Activated naive CD4-positive, alpha-beta T cell treated with anti-CD3 and anti-CD28 coated beads for 36 hours (primary cell): ENCODE measurements at places on chromosomes 11 and 22.

- DNase-seq, result no peak
These were observed 85.8 kb upstream of the RTL6 start for GRCh38 chr22:44583854-44584253.

GRCh38 chr11:129410395-129410960 lies 34.8 kb downstream of the BARX2 start:
- DNase-seq, result peak; percentile 29

DNA sequence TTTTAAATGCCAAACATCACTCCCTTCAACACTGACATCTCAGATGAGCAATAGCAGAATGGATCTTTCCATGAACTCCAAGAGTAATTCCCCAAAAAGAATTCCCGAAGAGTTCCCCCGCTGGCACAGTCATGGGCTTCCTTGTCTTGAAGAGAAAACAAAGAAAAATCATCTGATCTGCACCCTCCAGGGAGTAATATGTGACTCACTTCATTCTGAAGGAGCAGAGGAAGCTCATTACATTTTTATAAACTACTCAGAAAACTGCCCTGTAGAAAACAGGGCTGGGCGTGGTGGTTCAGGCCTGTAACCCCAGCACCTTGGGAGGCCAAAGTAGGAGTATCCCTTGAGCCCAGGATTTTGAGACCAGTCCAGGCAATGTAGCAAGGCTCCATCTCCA lies 35.7 kb downstream of the CELSR1 start:
- DNase-seq, result no peak

GRCh38 chr22:19815093-19815822 lies 39.4 kb downstream of the GNB1L start:
- no peak for DNase-seq

DNA sequence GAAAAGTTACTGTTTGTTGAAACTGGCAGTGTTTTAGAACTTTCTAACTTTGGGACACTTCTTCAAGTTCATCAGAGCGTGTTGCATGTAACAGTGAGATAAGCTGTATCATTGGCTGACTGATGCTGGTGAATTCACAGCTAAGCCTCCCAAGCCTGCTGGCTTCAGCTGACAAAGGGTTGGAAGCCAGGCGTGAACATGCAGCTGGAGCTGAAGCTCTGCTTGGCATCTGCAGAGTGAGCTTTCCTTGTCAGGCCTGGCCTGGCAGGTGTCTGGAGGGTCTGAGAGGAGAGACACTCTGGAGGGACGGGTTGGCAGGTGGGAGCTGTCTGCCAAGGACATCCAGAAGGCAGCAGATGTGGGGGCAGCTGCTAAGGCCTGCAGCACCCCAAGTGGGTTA lies 1.5 kb downstream of the AMPD3 start:
- DNase-seq, result peak; percentile 19

DNA sequence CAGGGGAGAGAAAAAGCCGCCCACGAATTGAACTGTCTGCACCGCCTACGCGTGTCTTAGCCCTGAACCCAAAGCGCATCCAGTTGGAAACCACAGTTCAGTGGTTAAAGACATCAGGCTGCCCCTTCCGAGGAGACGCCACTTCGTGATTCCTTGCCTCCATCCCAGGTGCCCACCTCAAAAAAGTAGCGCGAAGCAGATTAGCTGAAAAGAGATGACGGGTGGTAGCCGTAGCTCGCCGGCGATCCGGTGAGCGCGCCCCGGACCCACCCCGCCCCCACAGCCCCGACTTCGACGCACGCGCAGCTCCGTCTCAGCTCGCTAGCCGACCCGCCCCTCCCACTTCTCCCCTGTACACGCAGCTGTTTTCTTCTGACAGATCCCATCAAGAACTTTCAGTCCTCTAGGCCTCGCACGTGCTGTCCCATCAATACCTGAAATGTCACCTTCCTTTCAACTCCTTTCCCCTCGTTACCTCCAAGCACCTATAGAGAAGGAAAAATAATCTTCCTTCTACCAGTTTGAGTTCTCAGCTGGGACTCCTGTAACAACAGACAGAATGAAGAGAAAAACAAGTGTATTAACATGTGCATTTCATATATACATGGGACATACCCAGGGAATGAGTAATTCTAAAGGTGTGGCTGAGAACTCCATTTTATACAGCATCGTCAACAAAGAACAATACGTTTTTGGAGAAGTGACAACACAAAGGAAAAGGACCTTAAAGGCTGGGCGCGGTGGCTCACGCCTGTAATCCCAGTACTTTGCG lies 49.5 kb downstream of the OR4D9 start:
- DNase-seq, result peak; percentile 90

- DNase-seq, result no peak
These were observed 124.3 kb upstream of the RASSF10 start for GRCh38 chr11:12884751-12885318.

DNA sequence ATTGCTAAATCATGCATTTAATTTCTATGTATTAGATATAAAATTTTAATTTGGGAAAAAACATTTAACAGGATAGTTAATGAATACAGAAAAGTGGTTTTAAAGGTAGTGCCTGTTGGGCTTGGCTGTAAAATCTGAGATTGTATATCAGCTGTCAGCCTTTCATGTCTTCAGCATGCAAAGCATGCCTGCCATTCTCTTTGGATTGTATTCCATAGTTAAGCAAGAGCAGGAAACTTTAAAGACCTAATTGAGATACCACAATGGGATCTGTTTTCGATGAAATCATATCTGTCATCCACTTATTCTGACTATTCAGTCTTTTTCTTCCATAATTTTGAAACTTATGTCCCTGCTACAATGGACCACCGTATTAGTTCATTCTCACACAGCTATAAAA lies 451.0 kb upstream of the DDI1 start:
- no peak for DNase-seq

DNA sequence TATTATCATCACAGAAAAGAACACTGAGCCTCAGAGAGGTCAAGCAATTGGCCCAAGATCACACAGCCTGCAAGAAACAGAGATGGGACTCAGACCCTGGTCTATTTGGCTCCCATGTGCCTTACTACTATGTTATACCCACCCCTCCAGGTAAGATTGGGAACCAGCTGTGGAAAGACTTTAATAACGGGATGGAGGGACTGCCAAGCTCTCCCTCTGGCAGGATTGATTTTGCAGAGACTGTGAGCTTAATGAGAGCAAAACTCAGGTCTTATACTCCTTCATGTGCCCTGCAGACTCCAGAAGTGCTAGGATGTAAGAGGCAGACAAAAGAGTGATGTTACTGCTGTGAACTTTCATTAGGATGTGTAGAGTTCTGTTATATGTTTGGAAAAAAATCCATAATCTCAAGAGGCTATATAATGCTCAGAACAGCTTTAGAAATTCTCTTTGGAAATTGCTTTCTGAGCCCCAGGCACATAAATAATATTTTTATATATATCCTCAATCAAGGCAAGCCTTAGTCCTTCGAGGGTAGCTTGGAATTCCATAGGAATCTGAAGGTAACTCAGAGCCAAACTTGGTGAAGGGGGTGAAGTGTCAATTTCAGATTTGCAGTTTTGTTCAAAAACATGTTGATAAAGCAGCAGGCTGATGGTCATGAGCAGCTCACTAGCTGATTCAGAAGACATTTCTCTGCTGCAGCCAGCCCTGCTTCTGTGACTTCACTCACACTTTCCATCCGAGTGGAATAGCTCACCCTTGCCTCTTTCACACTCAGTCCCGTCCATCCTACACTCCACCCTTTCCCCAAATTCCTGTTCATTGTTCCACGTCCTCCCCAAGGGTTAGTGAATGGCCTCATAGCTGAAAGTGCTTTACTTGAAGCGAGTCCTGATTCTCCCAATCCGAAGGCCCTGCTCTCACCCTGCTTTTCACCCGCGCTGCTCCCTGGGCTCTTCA lies 188.8 kb downstream of the SNX19 start:
- no peak for DNase-seq

GRCh38 chr22:36104988-36105387 lies 55.6 kb downstream of the APOL3 start:
- DNase-seq, result no peak

GRCh38 chr11:66823700-66824099 lies 19.5 kb upstream of the RCE1 start:
- no peak for DNase-seq

- DNase-seq, result peak; percentile 19
These were observed 100.5 kb downstream of the WT1 start for GRCh38 chr11:32334822-32335221.

GRCh38 chr11:35150454-35150853 lies 11.5 kb downstream of the CD44 start:
- peak; percentile 28 for DNase-seq

DNA sequence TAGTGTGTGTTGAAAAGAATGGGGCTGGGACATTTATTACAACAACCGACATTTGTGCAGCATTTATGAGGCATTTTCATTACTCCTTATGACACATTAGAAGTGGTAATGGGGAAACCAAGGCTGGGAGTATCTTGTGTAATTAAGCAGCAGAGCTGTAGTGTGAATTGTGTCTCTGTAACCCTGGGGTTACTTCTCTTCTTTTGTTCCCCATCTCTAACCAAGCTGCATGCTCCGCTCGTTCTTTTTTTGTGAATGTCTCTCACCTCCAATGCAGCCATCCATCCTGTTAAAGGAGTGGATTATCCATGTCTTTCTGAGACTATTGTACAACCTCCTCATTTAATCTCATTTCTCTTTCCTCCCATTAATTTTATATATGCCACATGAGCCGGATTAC lies 65.7 kb downstream of the ENDOD1 start:
- DNase-seq, result no peak

DNA sequence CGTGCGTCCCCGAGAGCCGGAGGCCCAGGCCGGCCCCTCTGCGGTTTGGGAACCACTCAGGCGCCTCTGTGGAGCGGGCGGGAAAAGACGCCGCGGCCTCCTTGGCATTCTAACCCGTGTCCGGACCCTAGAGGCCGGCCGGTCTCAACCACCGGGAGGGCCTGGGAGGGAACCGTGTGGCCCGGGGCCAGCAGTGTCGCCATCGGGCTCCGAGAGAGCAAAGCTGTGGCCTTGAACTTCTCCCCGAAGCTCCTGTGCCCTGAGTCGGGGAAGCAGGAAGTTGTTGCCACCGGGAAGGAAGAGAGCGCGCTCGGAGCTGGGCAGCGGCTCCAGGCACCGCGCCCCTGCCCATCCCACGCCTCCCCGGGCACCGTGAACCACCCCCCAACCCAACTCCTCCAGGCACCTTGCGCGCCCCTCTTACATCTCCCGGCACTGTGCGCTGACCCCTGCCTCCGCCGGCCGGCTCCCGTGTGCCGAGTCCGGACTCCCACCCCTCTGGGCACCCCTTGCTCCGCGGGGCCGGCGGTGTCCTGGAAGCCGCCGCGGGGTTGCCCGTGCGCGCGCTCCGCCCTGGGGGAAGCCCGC lies 80.0 kb upstream of the PPARA start:
- peak; percentile 50 for DNase-seq

DNA sequence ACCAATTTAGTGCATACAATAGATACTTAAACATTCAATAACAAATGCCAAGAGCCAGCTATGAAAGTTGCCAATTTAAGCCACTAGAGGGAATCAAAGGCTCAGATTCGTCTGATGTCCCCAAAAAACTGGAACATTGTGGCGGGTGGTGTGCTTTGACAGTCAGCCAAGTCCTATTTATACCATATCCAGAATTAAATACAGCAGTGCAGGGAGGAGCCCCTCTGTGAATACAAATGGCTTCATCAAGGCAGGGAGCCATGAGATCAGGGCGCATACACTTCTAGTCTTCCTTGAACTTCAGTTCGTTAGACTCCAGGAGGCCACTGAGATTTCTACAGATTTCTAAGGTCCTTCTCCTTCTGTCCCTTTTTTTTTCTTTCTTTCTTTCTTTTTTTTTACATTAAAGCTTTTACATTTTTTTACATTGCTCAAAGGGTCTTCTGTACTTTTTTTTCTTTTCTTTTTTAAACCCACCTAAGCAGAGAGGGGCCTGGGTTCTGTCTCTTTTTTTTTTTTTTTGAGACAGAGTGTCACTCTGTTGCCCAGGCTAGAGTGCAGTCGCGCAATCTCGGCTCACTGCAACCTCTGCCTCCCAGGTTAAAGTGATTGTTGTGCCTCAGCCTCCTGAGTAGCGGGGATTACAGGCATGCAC lies 41.5 kb upstream of the HSPA8 start:
- peak; percentile 55 for DNase-seq

GRCh38 chr11:95093548-95093947 lies 3.9 kb downstream of the ENDOD1 start:
- DNase-seq, result no peak

GRCh38 chr11:76603202-76603601 lies 67.3 kb downstream of the LRRC32 start:
- no peak for DNase-seq

DNA sequence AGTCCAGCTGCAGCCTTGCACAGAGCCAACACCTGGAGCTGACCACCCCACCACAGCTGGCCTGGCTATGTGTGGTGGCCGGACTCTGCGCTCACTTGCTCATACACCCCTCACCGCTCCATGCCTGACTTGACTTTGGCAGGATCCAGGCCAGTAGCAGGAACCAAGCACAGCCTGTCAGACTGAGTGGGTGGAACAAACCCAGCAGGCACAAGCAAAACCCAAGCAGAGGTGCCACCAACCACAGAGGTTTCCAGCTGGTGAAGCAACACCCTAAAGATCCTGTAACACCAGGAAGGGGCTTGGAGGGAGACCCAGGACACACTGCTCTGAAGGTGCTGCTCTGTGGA lies 44.9 kb upstream of the WNT11 start:
- no peak for DNase-seq

DNA sequence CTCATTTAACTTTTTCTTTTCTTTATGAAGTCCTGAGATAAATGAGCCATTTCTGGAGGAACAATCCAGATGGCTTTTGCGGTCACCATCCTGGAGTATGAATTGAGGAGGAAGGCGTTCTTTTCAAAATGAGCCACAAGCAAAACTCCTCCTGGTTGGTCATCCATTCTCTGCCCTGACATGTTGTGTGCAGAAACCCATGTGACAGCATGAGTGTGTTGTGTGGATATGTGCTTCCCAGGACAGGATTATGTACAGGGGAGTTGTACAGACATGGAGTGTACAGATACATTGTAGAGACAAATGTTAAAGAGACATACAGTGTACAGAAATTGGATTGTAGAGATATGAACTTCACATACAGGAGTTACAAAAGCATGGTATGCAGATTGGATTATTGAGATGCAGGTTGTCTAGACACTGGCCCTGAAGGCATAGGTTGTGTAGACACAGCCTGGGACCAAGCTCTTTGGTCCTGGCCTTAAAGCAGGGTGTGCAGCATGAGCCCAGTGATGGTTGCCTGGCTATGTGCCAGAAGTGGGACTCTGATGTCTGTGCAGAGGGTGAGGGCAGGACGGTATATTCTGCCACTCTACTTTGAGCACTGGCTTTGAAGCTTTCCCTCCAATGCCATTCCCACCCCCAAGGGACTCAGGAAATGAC lies 178.5 kb upstream of the ZBED5 start:
- no peak for DNase-seq

GRCh38 chr11:132264616-132265015 lies 894.2 kb downstream of the NTM start:
- no peak for DNase-seq

GRCh38 chr22:21682385-21683175 lies 16.8 kb downstream of the PPIL2 start:
- DNase-seq, result no peak
